ENCODE measurements at places on chromosomes 3 and 15. TPM values are rescaled to one million over a fixed set of nuclear protein-coding genes. Genes with fewer than 3 reads are reported as not detected.

ADCY5 gene
- 5.2 TPM for total RNA-seq

- no peak for DNase-seq
These were observed 13.0 kb downstream of the MITF start for GRCh38 chr3:69752241-69752640.

GRCh38 chr3:14890476-14890875 is 56.9 kb upstream of the NR2C2 start:
- DNase-seq, result no peak

- DNase-seq, result no peak
These were observed 483.2 kb upstream of the SGO1 start for GRCh38 chr3:20669184-20669583.

GRCh38 chr3:155637567-155637966 is 107.3 kb downstream of the PLCH1 start:
- DNase-seq, result no peak

GRCh38 chr15:84874981-84875699 is 9.3 kb upstream of the SLC28A1 start:
- no peak for DNase-seq

DNA sequence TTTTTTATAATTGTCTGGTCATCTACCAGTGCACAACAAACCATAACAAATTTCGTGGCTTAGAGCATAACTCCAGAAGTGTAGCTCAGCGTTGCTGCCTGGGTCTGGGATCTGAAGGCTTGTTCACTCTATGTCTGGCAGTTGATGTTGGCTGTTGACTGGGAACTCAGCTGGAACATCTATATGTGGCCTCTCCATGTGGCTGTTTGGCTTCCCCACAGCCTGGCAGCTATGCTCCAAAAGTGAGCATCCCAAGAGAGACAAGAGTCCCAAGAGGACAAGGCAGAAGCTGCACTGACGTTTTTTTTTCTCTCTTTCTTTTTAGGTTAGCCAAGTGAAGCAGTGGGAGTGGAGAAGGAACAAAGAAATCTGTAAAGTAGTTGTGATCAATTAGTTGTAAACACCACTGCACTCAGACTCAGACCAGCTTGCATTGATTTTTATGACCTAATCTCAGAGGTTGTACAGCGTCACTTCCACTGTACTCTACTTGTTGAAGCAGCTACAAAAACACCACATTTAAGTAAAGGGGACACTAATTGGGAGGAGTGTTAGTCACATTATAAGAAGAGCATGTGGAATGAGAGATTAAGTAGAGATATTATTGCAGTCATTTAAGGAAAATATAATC is 2.5 kb upstream of the GPR176 start:
- DNase-seq, result no peak

DNA sequence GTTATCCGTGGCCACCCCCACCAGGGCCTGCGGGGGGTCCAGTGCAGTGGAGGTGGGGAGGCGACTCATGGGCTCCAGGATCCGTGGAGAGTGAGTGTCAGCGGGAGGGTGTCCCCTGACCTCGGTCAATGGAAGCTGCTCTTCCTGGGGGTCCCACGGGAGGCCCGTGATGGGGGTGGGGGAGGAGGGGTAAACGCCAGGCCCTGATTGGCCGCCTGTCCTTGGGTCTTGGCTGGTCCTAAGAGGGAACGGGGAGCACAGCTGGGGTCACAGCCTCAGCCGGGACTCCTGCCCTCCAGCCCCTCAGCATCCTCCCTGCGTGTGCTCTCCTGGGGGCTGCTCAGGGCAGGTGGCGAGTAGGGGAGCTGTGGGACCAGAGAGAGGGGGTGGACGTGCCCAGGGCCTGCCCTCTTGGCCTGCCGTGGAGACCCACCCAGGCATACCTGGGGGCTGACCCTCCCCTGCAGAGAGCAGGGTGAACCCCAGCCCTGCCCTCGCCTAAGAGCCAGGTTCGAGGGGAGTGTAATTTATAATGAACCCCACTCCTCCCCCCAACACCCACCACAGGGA is 184.6 kb downstream of the GOLGA6L6 start:
- DNase-seq, result no peak

SMAD6 gene
- 150 TPM for total RNA-seq

- no peak for DNase-seq
These were observed 145.2 kb upstream of the ANKRD28 start for GRCh38 chr3:15942936-15943335.

- DNase-seq, result no peak
These were observed 6.7 kb downstream of the COLQ start for GRCh38 chr3:15514663-15515340.

DNA sequence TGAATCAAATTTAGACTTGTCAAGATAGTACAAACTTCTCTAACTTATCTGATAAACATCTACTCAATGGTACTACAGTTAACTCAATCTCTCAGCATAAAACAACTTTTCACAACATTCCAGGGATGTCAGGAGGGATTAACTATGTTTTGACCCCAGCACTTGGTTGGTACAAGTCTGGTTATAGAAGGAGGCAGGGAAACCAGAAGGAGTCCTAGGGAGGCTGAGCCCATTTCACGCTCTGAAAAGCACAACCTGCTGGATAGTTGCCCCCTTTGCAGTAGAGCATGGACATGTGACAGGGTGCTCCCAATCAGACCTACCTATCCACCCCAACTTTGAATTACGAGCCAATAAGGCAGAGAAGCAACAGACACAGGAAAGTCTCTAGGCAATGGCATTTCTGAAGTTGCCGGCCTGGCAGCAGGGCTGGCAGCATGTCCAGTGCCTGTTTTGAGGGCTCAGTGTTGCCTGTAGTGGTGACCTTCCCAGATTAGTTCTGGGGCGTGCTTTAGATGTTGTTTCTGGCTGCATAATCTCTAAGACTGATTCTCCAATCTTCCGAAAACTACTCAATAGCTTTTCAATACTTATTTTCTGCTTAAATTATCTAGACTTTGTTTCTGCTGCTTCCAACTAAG is 8.2 kb downstream of the ANKUB1 start:
- no peak for DNase-seq

DNA sequence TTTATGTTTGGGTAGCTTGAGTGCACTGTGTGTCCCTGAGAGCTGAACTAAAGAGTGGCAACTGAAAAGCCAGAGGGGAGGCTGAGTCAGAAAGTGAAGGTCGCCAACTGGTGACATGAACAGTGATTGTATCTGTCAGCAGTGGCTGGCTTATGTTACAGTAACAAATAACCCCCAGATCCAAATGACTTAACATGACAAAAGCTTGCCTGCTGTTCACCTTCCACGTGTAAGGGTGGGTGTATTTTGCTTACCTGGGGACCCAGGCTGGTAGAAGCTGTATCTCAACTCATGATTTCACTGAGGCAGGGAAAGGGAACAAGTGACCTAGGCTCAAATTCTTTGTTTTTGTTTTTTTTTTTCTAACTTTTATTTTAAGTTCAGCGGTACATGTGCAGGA is 147.3 kb downstream of the THSD4 start:
- no peak for DNase-seq

GRCh38 chr3:123877466-123877865 is 6.7 kb downstream of the MYLK start:
- DNase-seq, result no peak

ZCWPW2 gene
- 1.6 TPM for total RNA-seq

GRCh38 chr3:6228958-6229683 is 631.8 kb upstream of the GRM7 start:
- no peak for DNase-seq

KPNA1 gene
- total RNA-seq, result 81.5 TPM

- DNase-seq, result no peak
These were observed 22.1 kb downstream of the ARNT2 start for GRCh38 chr15:80426316-80426715.
